Stimulated activated CD8-positive, alpha-beta memory T cell treated with anti-CD3 and anti-CD28 coated beads, Interleukin-4, amount 100 ng/mL, for 4 hours (primary cell): ENCODE measurements at places on chromosomes 2 and 18.

DNA sequence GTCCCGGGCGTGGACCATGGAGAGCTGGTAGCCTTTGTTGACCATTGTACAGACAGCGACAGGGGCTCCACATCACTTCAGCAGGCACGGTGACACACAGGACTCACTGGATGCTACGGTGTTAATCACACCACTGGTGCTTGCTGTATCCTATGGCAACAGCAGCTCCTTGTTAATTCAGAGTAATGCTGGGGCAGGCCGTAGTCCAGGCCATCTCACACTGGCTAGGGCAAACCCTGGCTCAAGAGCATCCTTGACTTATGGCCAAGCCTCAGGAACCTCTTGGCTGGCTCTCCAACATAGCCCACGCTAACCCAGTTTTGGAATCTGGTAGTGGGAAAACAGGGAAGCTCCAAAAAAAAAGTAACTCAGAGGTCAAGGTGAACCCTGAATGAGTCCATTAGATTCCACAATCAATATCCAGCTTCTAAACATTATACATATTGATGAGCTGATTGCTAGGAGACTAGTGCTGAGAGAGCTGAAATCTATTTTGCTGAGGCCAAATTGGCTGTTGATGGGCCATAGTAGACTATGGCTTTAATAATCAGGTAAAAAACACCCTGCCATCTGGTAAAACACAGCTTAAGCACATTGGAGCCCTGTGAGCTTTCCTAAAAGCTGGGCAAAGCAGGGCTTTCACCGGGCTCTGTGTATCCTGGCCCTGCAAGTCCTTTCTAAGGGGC is 253.6 kb downstream of the PRKCE start:
- DNase-seq, result no peak

- DNase-seq, result no peak
Measured at GRCh38 chr2:3325458-3326181, 52.0 kb downstream of the EIPR1 start.

GRCh38 chr2:121910139-121910538 is 154.7 kb downstream of the TSN start:
- DNase-seq, result no peak

DNA sequence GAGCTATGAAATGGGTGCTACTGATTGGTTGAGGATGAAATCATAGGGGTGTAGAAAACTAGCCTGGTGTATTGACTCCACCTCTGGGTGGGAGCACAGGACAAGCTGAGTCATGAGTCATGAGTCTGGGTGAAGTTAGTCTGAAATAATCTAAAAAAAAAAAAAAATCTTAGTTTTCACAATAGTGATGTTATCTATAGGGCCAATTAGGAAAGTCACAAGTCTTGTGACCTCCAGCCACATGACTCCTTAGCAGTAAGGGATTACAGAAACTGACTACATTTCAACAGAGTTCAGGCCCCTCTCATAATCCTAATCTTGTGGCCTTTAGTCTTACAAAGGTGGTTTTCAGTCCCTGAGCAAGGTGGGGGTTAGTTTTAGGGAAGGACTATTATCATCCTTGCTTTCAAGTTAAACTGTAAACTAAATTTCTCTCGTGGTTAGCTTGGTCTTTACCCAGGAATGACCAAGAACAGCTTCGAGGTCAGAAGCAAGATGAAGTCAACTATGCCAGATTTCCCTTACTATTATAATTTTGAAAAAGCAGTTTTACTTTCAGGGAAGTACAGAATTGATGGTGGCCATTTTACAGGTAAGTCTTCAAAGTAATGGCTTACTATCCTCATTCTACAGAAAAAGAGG is 338.0 kb upstream of the GYPC start:
- no peak for DNase-seq

DNA sequence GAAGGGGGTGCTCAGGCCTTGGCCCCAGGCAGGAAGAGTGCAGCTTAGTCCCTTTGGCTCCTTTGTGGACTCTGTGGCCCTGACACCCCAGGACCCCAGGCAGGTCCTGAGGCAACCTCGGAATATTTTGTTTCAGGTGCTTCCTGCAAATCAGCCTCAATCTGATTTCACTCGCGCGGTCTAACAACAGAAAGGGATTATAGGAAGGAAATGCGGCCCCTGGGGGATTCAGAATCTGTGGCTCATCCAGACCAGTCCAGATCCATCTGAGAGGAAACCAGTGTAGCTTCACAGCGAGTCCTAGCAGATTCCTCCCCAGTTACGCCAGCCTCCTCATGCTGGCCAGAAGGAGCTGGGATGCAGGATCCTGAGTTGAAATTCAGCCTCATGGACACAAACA is 59.5 kb upstream of the YWHAQ start:
- no peak for DNase-seq

GRCh38 chr18:73839441-73839840 is 308.2 kb downstream of the FBXO15 start:
- no peak for DNase-seq

DNA sequence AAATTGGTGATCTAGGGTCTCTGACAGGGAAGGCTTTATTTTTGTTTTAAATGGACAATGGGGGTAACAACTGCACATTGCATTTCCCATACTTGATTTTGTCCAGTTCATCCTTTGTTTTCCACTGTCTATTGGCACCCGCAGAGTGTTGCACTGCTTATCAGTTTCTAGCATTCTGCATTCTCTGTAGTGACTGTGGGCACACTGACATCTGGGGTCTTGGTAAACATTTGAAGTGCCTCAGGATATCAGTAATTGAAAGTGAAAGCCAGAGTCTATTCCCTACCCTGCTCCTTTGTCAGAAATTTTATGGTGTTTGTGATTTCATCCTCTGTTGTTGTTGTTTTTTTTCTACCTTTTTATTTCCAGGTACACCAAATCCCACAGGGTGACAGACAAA is 132.1 kb upstream of the EPC2 start:
- no peak for DNase-seq
